ENCODE measurements at places on chromosomes 1 and 21. TPM values are rescaled to one million over a fixed set of nuclear protein-coding genes. Genes with fewer than 3 reads are reported as not detected.

The TNFSF4 gene
- 0.04 TPM for total RNA-seq

The KMO gene
- 1.0 TPM for total RNA-seq

The CHI3L2 gene
- 0.40 TPM for total RNA-seq

The LENEP gene
- not detected for total RNA-seq

The UBE2U gene
- not detected for total RNA-seq

The KCNK1 gene
- 13.2 TPM for total RNA-seq

The RRP1 gene
- 37.0 TPM for total RNA-seq

The LCE1B gene
- total RNA-seq = not detected

The SELENBP1 gene
- 6.2 TPM for total RNA-seq

The TCEA3 gene
- total RNA-seq = not detected

The POU3F1 gene
- total RNA-seq = 0.04 TPM

The ALPL gene
- total RNA-seq = 0.31 TPM

The LEFTY2 gene
- 0.09 TPM for total RNA-seq

The FTCD gene
- total RNA-seq = 0.08 TPM

The TAL1 gene
- not detected for total RNA-seq

The OR2G6 gene
- total RNA-seq = not detected

The CD5L gene
- total RNA-seq = not detected

The DAB1 gene
- total RNA-seq = not detected

The SERTAD4 gene
- 1.4 TPM for total RNA-seq

The KIF26B gene
- total RNA-seq = 0.02 TPM

The CFH gene
- total RNA-seq = 4.1 TPM

The FMO5 gene
- 0.34 TPM for total RNA-seq

The UTS2 gene
- not detected for total RNA-seq

The FAM163A gene
- total RNA-seq = not detected

The C1orf53 gene
- 7.7 TPM for total RNA-seq

The FCGR3A gene
- not detected for total RNA-seq

The UQCRHL gene
- total RNA-seq = 6.9 TPM

The FCGR1A gene
- total RNA-seq = not detected

The PLEKHA6 gene
- 23.1 TPM for total RNA-seq

The OPRD1 gene
- total RNA-seq = 0.06 TPM

The EFCAB14 gene
- 28.7 TPM for total RNA-seq

The SPTA1 gene
- total RNA-seq = not detected

The PRAMEF5 gene
- total RNA-seq = not detected

The GJC2 gene
- 0.31 TPM for total RNA-seq

The OR10Z1 gene
- not detected for total RNA-seq

The RFX5 gene
- total RNA-seq = 27.6 TPM

The CELA2B gene
- total RNA-seq = not detected

The CLIC6 gene
- 0.08 TPM for total RNA-seq

The RGS8 gene
- total RNA-seq = not detected

The STXBP3 gene
- 23.1 TPM for total RNA-seq

The ITPKB gene
- 2.4 TPM for total RNA-seq

The CYYR1 gene
- total RNA-seq = not detected

The MPL gene
- total RNA-seq = not detected

The CYP2J2 gene
- not detected for total RNA-seq

The TMEM53 gene
- 8.7 TPM for total RNA-seq

The VSIG8 gene
- 0.06 TPM for total RNA-seq

The KCNN3 gene
- 0.07 TPM for total RNA-seq

The HES3 gene
- total RNA-seq = not detected

The LAPTM5 gene
- total RNA-seq = 0.13 TPM

The LRRIQ3 gene
- total RNA-seq = 0.82 TPM

The MAP3K7CL gene
- total RNA-seq = 1.9 TPM
